NCI-H524 (cell line): ENCODE measurements at places on chromosomes 6 and 20.

- no peak for DNase-seq
Observed at GRCh38 chr6:52929321-52930164, 20.0 kb upstream of the GSTA3 start.

DNA sequence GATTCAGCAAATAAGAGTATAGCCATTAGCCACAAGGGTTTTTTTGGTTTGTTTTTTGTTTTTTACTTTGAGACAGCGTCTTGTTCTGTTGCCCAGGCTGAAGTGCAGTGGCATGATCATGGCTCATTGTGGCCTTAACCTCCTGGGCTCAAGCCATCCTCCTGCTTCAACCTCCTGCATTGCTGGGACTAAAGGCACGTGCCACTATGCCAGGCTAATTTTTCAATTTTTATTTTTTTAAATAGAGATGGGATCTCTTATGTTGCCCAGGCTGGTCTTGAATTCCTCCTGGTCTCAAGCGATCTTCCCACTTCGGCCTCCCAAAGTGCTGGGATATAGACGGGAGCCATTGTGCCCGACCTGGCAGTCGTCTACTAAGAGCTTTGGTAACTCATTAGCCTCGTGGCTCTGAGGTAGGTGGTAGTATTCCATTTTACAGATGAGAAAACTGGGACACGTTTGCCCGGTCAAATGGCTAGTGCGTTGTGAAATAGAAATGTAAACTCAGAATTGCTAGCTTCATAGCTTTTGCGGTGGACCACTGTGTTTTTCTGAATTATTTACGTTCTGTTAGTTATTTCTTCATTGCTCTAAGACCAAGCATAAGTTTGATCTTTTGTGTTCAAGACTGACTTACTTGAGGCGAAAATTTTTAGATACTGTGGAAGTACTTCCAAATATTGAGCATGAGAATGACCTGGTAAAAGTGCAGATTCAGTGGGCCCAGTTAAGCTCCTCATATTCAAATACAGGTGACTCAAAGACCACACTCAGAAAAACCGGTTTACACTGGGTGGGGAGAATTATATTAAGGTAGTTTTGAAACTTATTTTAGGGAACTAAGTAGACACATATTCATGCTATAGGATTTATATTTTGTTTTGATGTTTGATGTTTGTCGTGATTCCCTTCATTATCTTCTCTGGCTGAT lies 2.1 kb downstream of the PANK2 start:
- no peak for DNase-seq

GRCh38 chr6:87837444-87837843 lies 135.4 kb upstream of the AKIRIN2 start:
- DNase-seq: no peak

GRCh38 chr6:26366504-26366903 lies 1.5 kb downstream of the BTN3A2 start:
- DNase-seq: peak; percentile 9

DNA sequence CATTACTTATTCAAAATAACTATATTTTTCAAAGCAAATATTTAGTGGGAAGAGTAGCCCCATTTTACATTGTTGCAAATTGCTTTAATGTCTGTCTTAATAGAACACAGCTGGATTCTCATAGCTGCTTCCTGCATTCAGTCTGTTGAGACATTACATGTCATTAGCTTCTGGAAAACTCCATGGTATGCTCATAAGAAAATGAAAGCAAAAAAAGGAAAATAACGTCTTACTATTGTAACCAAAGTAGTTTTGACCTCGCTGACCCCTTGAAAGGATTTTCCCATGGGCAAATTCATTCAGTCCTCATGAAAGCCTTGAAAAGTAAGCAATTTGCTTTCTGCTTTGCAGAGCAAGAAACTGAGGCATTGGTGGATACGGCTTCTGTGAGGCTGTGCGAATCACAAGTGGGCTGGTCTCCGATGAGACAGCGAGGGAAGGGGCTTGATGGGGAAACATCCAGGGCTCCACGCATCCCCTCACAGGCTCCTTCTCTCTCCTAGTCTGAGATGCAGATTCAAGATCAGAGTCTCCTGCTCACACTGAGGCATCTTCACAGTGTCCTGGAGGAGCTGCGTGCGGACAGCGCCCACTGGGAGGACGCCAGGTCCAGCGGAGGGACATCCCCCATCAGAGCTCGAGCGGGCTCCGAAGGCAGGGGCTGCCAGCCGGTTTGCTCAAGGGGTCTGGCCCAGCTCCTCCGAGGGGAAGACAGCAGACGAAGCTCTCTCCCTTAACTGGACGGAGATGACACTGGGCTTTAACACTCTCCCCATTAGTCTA lies 3.3 kb downstream of the C20orf202 start:
- DNase-seq: no peak

GRCh38 chr6:149085557-149085938 lies 232.0 kb upstream of the TAB2 start:
- DNase-seq: no peak

DNA sequence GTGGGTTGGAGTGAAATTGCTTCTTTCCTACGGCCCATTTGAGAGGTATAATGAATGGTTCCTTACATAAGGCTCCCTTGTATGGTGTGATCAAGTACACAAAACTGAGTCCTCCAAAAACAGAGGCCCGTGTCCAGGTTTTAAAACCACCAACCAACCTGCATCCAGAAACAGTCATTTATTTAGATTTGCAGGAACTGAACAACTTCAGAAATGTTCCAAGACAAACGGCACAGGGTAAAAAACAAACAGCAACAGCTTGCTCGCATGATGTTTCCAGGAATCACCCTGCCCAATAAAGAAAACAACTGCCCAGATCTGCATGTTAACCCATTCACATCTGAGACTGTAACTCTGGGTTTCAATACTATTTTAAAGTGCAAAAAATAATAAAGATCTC lies 40.2 kb upstream of the TRAM2 start:
- DNase-seq: no peak

DNA sequence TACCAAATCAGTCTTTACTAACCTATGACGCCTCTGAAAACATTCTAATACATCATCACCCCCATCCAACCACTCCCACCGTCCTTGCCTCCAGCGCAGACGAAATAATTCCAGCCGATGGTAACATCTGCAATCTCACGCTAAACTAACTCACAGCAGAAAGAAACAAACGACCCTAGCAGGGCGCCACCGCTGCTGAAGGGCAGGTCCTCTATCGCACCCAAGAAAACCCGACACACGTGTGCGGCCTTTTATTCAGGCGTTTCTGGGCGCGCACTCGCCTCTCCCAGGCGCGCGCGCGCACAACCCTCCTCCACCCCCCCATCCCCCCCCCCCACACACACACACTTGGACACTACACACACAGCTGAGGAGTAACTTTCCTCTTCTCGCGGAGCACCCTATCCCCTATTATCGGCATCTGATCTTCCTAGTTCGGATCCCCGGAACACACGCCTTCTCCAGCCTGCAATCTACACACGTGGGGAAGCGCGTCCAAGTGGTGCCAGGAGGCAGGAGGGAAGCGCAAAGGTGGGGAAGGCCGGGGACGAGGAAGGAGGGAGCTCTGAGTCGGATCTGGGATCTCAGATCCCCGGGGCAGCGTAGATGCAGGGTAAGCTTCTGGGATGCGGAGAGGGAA lies 1.4 kb downstream of the GFOD1 start:
- peak; percentile 74 for DNase-seq

DNA sequence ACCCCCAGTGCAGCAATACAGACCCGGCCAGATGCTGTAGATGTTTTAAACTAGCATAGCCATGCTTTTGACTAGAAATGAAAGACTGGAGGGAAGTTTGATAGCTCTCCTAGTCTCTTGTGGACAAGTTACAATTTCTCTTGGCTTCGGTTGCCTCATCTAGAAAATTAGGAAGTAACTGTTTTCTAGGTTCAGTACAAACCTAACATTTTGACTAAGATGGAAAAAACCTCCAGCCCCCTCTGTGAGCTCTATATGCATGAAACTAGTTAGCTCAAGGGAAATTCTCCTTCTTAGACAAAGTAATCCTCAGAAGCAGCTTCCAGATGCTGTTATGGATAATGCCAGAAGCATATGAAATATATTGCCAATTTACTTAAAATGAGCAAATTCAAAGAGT lies 86.6 kb downstream of the RNF144B start:
- no peak for DNase-seq

DNA sequence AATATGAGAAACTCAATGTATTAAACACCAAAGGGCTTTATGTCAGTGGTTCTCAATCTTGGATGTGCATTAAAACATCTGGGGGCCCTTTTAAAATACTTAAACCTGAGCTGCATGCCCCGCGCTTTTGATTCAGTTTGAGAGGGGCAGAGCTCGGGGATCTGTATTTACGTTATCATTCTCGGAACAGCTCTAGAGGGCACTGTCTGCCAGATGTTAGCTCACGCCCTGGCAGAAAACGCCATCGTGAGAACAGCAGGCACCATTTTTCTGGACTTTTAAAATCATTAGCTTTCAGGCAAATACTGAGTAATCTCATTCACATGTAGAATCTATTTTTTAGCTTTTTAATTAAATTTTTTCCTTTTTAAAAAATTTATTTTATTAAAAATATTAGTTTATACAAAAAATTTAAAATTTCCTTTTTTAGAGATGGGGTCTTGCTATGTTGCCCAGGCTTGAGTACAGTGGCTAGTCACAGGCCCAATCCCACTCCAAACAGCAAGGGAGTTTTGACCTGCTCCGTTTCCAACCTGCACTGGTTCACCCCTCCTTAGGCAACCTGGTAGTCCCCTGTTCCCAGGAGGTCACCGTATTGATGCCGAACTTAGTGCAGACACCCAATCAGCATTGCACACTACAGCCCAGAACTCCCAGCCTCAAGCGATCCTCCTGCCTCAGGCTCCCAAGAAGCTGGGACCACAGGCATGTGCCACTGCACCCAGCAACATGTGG lies 30.0 kb upstream of the ZNF133 start:
- DNase-seq: no peak

DNA sequence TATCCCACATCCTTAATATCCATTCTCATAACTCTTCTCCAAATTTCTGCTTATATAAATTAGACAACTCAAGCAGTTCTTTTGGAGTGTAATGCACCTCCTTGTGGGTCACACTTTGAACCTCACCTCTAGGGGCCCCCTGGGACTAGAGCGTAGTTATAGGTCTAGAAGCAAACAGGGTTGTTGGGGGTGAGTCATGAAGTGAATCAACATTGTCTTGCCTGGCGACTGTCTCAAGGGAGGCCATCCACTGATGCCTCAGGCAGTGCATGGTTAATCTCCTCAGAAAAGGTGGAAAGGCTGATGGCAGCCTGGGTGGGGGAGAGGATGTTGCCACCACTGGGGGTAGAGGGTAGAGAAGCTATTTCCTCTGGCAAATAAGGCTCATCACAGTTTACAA lies 129.1 kb downstream of the TNFRSF21 start:
- DNase-seq: no peak

GRCh38 chr20:22796469-22797077 lies 212.2 kb upstream of the FOXA2 start:
- no peak for DNase-seq

- peak; percentile 37 for DNase-seq
Observed at GRCh38 chr6:17281497-17282481, 628 bp downstream of the RBM24 start.

GRCh38 chr6:39295611-39296011 lies 18.6 kb downstream of the KCNK17 start:
- no peak for DNase-seq

DNA sequence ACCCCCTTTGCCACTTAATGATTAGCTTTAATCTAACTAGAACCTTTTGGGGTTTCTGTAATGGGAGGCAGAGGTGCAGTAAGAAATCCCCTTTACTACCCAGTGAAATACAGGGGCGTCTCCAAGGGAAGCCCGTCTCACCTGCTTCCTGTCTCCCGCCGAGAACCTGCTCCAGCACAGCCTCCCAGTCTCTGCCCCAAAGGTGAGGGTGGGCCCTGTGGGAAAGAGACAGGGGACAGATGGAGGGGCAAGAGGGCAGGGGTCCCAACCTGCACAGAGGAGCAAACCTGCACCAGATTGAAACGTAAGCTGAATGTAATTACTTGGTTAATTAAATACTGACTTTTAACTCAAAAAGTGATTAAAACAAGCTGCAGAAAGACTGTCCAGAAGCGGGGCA lies 474.2 kb upstream of the SULF2 start:
- no peak for DNase-seq

GRCh38 chr6:85490516-85491248 lies 40.8 kb downstream of the NT5E start:
- DNase-seq: no peak

DNA sequence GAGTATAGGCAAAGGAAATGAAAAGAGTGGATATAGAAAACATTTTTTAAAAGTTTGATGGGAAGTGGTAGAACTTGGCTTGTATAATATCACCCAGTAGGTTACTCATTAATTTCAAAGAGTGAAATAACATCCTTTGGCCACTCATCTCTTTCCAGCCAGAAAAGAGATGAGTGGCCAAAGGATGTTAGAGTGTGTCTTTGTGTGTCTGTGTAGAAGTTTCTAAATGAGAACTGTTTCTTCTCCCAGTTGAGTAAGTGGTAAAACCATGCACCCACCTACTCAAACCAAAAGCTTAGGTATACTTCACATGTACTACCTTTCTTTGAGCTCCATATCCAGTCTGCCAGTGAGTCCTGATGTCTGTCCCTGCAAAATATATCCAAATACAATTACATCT lies 47.7 kb upstream of the TMEM244 start:
- no peak for DNase-seq

DNA sequence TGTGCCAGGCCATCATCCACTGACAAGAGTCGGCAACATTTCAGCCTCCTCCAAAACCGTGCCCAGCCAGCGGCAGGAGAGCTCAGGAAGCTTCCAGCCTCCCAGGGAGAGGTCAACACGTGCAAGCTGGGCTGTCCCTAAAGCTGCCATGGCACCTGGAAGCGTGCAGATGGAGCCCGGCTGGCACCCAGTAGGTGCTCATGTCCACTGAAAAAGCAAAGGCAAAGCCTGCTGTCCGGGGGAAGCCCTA lies 14.4 kb upstream of the TLDC2 start:
- DNase-seq: no peak

- no peak for DNase-seq
Observed at GRCh38 chr20:1196634-1197033, 6.6 kb upstream of the C20orf202 start.

- no peak for DNase-seq
Observed at GRCh38 chr6:139903411-139904157, 529.1 kb upstream of the CITED2 start.

DNA sequence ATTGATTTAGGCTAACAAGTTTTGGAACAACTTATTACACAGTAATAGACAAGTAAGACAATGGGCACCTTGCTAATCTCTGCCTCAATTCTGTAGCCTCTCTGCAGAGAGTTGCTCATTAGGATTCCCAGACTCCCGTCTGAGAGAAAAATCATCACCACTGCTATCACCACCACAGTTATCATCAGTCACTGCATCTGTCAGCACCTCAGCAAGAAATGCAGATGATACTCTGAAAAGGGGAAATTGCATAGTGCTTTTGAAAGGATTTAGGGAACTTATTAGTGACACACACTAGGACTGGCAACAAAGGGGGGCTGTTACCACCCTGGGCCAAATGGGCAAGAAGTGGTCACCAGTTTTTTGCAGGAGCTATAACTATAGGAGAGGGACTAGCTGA lies 39.9 kb downstream of the FOXA2 start:
- DNase-seq: no peak
